Osteoblast (primary cell): ENCODE measurements at places on chromosomes 4 and X. TPM values are rescaled to one million over a fixed set of nuclear protein-coding genes. Genes with fewer than 3 reads are reported as not detected.

DNA sequence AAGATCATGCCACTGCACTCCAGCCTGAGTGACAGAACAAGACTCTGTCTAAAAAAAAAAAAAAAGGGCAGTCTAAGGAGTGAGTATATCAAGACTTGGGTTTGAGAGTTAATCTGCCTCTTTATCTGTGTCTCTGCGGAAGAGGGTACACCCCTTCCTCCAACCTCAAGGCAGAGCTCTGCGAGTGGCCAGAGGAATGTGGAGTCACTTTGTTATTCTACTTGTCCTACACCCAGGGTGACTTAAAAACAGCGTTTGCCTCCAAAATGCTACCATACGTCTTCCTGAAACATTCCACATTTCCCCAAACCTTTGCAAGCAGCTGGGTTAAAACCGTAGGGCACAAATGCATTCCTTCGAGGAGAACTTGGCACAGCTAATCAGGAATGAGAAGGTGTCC lies 199.9 kb downstream of the SHOX start:
- no peak overlapping the region for H3K4me3 ChIP-seq
- no peaks in the 10 kb centered on the region for H3K36me3 ChIP-seq
- H3K27ac ChIP-seq = no peak overlapping the region

The BTK gene
- not detected in 2 replicates for total RNA-seq

The OTC gene
- total RNA-seq = not detected in 2 replicates

GRCh38 chrX:112643721-112644120 lies 36.0 kb downstream of the LHFPL1 start:
- H3K27ac ChIP-seq = no peak overlapping the region
- DNase-seq = no peak
- H3K36me3 ChIP-seq = no peaks in the 10 kb centered on the region
- H3K27me3 ChIP-seq = peaks cover 6% of the 10 kb centered on the region
- peaks cover under 1% of the 10 kb centered on the region for H3K4me1 ChIP-seq

The LPAR4 gene
- 0.29 and 0.36 TPM in 2 replicates for total RNA-seq

DNA sequence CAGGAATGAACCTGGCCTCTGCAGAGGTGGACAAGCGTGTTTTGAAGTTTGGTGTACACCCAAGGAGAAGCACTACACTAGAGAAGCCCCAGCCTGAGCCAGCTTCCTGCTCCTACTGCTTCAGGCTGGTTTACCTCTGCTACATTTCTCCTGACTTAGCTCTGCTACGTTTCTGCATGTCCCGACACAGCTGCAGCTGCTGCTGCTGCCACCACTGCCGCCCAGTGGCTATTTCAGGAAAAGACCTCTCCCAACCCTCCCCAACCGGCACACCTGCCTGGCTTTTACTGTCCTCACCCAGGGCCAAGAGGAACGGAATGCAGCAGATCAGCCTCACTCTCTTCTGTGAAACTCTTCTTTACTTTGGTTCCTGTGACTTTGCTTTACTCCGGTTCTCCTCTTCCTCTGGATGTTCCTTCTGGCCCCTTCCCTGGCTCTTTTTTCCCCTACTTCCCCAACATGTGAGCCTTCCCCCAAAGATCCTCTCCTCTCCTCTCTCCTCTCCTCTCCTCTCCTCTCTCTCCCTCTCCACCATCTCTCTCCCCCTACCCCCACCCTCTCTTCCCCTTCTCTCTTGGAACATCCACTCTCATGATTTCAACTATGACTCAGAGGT lies 3.1 kb upstream of the P2RY4 start:
- H3K27ac ChIP-seq = no peak overlapping the region
- peaks cover 4% of the 10 kb centered on the region for H3K27me3 ChIP-seq
- no peak for DNase-seq

DNA sequence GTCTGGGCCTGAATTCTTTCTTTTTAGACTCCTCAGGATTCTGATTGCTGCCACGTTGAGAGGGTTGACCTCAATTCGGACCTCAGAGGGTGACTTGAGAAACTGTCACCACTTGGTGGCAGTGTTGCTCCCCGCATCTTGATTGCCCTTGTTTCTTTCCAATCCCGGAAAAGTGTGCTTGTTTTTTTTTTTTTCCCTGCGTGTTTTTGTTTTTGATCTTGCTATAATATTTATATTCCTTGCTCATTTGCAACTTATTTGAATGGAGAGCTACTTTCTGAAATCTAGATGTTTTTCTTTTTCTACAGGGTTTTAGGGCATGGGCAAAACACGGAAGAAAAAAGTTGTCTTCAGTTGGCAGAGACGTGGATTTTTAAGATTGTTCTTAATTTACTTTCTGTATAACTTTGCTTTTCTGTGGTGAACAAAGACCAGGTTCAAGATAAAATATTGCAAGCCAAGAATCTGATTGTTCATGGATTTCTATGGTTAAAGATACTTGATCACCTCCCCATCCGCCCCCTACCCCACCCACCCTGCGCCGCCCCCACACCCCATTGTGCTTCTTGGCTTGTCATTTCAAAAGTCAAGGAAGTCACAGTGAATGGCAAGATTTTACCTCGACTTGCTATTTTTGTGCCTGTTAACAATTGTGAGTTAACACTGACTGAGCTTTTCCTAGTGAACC lies 102.0 kb downstream of the PTTG2 start:
- no peaks in the 10 kb centered on the region for H3K27me3 ChIP-seq
- peaks cover 17% of the 10 kb centered on the region for H3K4me1 ChIP-seq

DNA sequence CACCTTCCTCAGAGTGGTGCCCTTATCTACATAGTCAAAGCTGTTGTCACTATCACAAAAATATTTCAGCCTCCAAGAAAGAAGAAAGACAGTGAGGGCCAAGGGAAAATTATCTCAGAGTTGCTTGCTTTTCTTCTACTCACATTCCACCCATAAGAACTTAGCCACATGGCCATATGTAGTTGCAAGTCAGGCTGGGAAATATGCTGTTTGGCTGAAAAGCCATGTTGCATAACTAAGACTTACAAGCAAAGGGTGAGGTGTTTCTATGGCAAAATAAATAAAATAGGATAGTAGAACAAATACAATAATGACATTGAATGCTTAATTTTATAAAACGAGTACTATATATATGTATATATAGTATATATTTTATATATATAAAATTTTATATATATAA lies 365.9 kb upstream of the PABPC4L start:
- H3K4me3 ChIP-seq = no peak overlapping the region
- H3K27ac ChIP-seq = no peak overlapping the region
- DNase-seq = no peak
- H3K36me3 ChIP-seq = no peaks in the 10 kb centered on the region
- no peaks in the 10 kb centered on the region for H3K4me1 ChIP-seq

DNA sequence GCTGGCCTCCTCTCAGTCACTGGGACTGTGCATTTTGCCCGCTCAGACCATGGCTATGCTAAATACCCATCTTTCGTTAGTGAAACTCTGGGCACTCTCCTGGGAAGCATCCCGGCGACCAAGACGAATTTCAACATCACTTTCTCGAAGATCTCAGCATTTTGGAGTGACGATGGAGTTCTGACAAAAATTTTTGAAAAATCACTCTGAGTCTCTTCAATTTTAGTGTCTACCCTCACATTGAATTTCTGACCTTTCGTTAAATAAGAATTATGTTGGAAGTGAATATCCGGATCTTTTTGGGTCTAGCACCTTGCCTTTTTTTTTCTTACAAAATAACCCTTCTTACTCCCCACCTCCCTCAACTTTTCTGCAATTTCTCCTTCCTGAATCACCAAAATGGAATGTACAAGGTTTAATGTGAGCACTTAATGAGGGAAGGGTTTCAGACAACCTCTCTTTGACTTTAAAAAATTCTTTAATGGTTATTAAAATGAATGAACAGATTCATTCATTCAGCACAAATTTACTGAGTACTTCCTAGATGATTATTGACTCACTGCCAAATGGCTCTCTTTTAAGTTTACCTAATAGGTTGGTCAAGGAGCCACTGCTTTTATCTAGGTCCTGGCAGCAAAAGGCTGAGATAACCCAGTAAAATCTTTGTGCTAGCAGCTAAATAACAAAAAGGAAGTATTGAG lies 746 bp upstream of the AADAT start:
- H3K36me3 ChIP-seq = peaks cover 3% of the 10 kb centered on the region
- no peak overlapping the region for H3K27ac ChIP-seq
- peak overlapping the region; percentile 86 for H3K4me3 ChIP-seq
- no peaks in the 10 kb centered on the region for H3K27me3 ChIP-seq
- H3K4me1 ChIP-seq = peaks cover 13% of the 10 kb centered on the region

GRCh38 chrX:8927066-8927635 lies 106.8 kb downstream of the FAM9B start:
- H3K27me3 ChIP-seq = no peaks in the 10 kb centered on the region
- no peak overlapping the region for H3K27ac ChIP-seq
- no peak for DNase-seq

DNA sequence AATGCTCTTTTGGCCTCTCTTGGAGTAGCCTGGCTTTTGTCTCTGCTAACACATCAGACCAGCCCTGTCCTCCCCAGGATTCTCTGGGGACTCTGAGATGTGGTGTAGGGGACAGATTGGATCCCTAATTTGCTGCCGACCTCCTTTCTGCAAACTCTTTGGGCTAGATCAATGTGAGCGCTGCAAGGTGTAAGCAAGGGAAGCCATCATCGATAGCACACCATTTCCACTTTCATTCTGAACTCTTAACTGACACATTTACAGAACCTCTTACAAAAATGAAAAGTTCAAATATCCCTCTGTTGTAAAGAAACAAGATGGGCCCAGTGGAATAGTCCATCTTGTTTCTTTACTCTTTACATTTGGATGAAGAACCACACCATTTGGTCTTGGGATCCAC lies 46.6 kb downstream of the PGRMC2 start:
- peaks cover 27% of the 10 kb centered on the region for H3K4me1 ChIP-seq
- peak overlapping the region; percentile 94 for H3K27ac ChIP-seq
- H3K4me3 ChIP-seq = peak overlapping the region; percentile 41
- H3K27me3 ChIP-seq = no peaks in the 10 kb centered on the region
- no peaks in the 10 kb centered on the region for H3K36me3 ChIP-seq

- no peaks in the 10 kb centered on the region for H3K4me1 ChIP-seq
- no peak overlapping the region for H3K27ac ChIP-seq
- no peak for DNase-seq
- H3K4me3 ChIP-seq = no peak overlapping the region
- no peaks in the 10 kb centered on the region for H3K27me3 ChIP-seq
Observed at GRCh38 chrX:69705818-69706217, 89.9 kb downstream of the EDA start.

The LUZP4 gene
- not detected in 2 replicates for total RNA-seq

DNA sequence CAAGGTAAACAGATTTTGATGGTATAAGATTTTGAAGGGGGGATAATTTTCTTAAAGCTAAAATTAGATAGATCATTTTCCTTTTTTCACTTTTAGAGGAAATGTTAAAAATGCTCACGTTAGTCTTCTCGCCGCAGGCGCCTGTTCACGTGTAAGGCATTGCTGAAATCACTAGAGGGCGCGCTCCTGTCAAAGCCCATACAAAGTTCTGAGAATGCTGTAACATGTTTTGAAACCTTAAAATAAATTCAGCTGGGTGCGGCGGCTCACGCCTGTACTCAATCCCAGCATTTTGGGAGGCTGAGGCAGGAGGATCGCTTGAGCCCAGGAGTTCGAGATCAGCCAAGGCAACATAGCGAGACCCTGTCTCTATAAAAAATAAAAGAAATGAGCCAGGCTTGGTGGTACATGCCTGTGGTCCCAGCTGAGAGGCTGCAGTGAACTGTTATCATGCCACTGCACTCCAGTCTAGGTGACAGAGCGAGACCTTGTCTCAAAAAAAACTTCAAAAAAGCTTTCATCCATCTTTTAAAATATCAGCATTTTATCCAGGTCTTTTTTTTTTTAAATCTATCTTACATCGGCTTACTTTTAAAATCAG lies 138.0 kb downstream of the RBMX2 start:
- no peaks in the 10 kb centered on the region for H3K36me3 ChIP-seq
- no peak overlapping the region for H3K27ac ChIP-seq
- no peak overlapping the region for H3K4me3 ChIP-seq
- H3K27me3 ChIP-seq = peaks cover 5% of the 10 kb centered on the region

DNA sequence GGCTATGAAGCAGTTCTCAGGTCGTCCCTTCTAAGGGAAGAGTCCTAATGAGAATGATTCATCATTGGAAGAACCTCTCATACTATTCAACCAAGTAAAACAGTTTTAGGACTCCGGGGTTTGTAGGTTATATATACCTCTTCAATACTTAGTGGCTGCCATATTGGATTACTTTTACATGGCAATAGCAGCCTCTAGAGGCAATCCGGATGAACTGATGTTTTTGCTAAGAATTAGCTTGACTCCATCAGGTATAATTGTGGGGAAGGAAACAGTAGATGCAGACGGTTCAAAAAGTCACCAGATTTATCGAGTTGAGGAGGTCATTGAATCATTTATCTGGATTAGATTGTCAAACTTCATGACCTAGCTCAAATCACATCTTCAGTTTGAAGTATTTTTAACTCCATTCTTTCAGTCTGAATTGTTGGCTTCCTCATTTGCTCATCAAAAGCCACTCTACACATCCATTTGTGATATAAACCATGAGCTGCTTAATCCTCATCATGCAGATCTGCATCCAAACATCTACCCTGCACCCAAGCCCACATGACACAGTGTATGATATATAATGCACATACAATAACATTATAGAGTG lies 28.4 kb downstream of the GUCY1B1 start:
- no peak overlapping the region for H3K4me3 ChIP-seq
- no peak overlapping the region for H3K27ac ChIP-seq

- no peaks in the 10 kb centered on the region for H3K27me3 ChIP-seq
- H3K4me1 ChIP-seq = peaks cover 17% of the 10 kb centered on the region
- no peak for DNase-seq
- no peak overlapping the region for H3K27ac ChIP-seq
Observed at GRCh38 chr4:124435274-124435950, 277.1 kb downstream of the ANKRD50 start.

DNA sequence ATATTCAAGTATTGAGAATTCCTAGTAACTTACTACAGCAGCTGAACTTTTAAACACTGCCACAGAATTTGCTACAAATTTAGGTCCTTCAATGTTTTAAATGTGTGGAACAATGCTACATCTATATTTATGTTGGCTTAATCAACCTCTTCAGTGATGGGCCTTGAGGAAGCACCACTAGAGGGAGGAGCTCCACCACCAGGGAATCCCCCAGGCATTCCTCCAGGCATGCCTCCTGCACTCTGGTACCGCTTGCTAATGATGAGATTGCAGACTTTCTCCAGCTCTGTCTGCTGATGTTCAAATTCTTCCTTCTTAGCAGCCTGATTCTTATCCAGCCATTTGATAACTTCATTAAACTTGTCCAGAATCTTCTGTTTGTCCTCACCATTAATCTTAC lies 190.8 kb downstream of the HTR2C start:
- H3K4me3 ChIP-seq = no peak overlapping the region
- no peak overlapping the region for H3K27ac ChIP-seq
- H3K36me3 ChIP-seq = no peaks in the 10 kb centered on the region
- H3K4me1 ChIP-seq = no peaks in the 10 kb centered on the region

The USP17L12 gene
- not detected in 2 replicates for total RNA-seq

GRCh38 chrX:15465347-15465746 lies 27.8 kb downstream of the PIR start:
- H3K27ac ChIP-seq = no peak overlapping the region
- no peaks in the 10 kb centered on the region for H3K4me1 ChIP-seq
- H3K27me3 ChIP-seq = no peaks in the 10 kb centered on the region
- no peak for DNase-seq
- no peak overlapping the region for H3K4me3 ChIP-seq
- H3K36me3 ChIP-seq = no peaks in the 10 kb centered on the region
